ENCODE measurements at places on chromosomes 3 and 15.

DNA sequence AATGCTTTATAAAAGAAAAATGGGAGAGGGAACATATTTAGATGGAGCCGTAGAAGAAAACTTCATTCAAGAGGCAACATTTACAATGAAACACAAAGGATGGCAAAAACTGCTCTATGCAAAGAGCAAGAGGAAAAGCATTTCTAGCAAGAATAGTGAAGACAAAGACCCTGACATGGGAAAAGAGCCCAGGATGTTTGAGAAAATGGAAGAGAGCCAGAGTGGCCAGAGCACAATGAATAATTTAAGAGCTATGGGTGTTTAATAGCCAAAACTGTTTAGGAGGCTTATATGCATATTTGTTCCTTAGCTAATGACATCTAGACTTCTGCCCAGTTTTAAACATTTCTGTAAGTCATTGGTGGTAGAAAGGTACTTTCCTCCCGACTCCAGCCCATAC is 25.4 kb upstream of the SEMA6D start:
- DNase-seq = no peak

DNA sequence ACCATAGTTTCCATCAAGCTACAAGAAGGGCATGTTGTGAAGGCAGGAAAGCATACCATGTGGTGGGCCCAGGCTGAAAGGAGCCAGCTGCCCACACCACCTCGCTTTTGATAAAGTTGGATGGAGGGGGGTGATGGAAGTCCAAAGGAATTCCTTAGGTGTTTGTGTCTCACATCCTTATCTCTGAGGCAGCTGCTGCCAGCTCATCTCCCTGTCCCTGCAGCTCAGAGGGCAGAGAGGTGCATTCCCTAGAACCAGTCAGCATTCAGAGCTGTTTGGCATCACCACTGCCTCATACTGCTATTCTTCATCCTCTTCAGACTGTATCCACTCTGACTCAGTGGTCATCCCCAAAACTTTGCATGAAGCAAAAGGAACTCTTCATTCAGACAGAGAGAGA is 141.5 kb upstream of the BFSP2 start:
- DNase-seq = no peak

GRCh38 chr3:192382861-192383260 is 344.5 kb downstream of the FGF12 start:
- peak; percentile 63 for DNase-seq

- no peak for DNase-seq
Measured at GRCh38 chr15:59191855-59192237, 14.8 kb upstream of the LDHAL6B start.

- DNase-seq = no peak
Measured at GRCh38 chr3:170909129-170909903, 879 bp upstream of the EIF5A2 start.

GRCh38 chr3:114624047-114624445 is 330.2 kb downstream of the TIGIT start:
- no peak for DNase-seq

GRCh38 chr3:5390221-5390620 is 202.7 kb downstream of the EDEM1 start:
- no peak for DNase-seq

GRCh38 chr15:42083916-42084315 is 10.4 kb downstream of the PLA2G4D start:
- no peak for DNase-seq

- DNase-seq = peak; percentile 45
Measured at GRCh38 chr3:23806534-23807423, 1.0 kb downstream of the UBE2E1 start.

- peak; percentile 48 for DNase-seq
Measured at GRCh38 chr3:157572559-157573270, 69.5 kb upstream of the VEPH1 start.

DNA sequence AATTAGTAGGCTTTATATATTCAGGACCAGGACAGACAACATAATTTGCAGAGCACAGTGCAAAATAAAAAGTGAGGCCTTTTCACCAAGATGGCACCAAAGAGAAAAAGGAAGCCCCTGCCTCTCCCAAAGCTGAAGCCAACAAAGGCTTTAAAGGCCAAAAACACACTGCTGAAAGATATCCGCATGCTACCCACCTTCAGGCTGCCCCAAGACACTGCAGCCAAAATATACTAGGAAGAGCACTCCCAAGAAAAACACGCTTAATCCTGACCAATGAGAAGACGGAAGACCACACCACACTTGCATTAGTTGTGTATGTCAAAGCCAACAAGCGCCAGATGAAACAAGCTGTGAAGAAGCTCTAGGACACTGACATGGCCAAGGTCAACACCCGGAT is 38.0 kb downstream of the PIK3CB start:
- no peak for DNase-seq

GRCh38 chr3:189133768-189134167 is 38.0 kb upstream of the TPRG1 start:
- DNase-seq = no peak

DNA sequence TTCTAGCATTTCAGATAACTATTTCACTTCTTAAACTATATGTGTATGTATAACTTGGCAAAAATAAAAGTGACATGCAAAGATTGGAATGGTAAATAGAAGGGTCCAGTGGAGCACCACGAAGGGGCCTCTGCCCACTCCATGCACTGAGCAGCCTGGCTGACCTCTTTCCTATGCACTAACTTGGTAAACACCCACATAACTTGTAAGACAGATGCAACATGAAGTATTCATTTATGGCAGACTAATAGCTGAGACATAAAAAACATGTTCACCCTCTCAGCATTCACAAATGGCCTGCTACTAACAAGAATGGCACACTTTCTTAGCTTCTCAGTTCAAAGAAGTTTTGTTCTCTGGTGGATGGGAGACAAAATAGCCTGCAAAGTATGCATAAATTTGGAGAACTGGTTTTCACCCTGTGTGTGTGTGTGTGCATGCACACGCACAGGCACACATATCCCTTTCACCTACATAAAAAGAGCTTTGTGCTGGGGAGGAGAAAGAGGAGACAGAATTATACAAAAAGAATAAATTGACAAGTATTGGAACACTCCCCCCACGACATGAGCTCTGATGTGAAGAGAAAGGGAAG is 26.5 kb upstream of the RYK start:
- DNase-seq = no peak

DNA sequence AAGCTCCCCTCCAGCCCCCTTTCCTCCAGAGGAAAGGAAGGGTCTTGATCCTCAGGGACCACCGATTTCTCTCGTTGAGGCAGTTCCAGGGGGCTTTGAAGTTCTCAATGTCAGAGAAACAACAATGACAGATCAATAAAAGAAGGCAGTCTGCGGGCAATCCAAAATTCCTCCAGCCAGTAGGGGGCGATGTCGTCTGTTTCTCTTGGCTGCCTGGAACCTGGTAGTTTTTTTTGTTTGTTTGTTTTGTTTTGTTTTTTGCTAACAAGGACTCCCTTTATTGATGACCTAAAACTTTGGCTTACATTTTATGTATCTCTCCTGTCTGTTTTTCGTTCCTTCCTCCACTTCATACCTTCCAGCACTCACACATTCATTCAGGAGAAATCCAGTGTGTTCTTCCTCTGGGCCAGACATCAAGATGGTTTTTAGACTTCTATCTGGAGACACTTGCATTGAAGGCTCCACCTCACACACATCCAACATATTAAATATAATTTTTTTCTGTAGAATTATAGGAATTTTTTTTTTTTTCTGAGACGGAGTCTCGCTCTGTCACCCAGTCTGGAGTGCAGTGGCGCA is 276.6 kb downstream of the RPLP1 start:
- peak; percentile 56 for DNase-seq

GRCh38 chr15:79863886-79864285 is 32.9 kb downstream of the MTHFS start:
- no peak for DNase-seq

- no peak for DNase-seq
Measured at GRCh38 chr3:5339967-5340535, 152.5 kb downstream of the EDEM1 start.

Data from inflammatory macrophage (primary cell).